Hypothalamus (tissue), 51 donors: ENCODE measurements at places on chromosomes 1 and 21.

GRCh38 chr1:232965124-232965911 lies 14.9 kb downstream of the NTPCR start:
- DNase-seq, result no peak

- no peak for DNase-seq
Measured at GRCh38 chr1:87399264-87399663, 70.6 kb downstream of the LMO4 start.

GRCh38 chr1:218467101-218468072 lies 122.3 kb downstream of the TGFB2 start:
- DNase-seq, result no peak

GRCh38 chr1:3169665-3170356 lies 100.8 kb downstream of the PRDM16 start:
- DNase-seq, result no peak

- DNase-seq, result no peak
Measured at GRCh38 chr1:70462611-70463010, 51.5 kb downstream of the CTH start.

DNA sequence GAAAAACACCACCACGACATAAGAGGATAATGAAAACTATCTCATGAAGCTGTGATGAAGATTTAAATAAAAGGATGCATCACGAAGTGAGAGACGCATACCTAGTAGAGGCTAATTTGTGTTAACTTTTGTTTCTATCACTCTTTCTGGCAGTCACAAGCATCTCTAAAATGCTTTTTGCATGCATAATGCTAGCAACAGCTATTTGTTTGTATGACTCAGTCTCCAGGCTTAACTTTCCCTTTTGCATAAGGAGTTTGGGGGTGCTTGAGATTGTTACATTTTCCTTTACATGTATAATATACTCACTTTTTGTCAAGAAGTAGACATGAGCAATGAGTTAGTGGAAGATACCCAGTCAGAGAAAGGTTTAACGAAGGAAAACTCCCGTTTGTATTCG lies 385.4 kb downstream of the DISC1 start:
- DNase-seq, result no peak

GRCh38 chr1:206725109-206725963 lies 40.6 kb downstream of the MAPKAPK2 start:
- no peak for DNase-seq

DNA sequence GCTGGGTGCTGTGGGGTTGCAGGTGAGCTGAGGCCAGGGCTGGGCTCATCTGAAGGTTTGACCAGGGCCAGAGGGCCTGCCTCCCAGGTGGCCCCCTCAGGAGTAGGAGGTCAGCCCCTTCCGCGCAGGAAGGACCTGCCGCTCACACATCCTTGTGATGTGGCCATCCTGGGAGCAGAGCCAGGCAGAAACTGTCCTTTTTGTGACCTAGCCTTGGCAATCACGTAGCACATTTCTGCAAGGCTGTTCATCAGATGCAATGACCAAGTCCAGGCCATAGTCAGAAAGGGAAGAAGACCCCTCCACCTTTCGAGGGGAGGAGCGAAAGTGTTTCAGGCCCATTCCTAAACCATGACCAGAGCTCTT lies 55.5 kb upstream of the TRAPPC10 start:
- no peak for DNase-seq

GRCh38 chr1:11858968-11859871 lies 475 bp upstream of the NPPB start:
- DNase-seq, result no peak

GRCh38 chr1:210598135-210598652 lies 269.5 kb downstream of the HHAT start:
- peak; percentile 21 for DNase-seq

GRCh38 chr1:69504730-69505252 lies 62.9 kb upstream of the LRRC7 start:
- DNase-seq, result no peak

DNA sequence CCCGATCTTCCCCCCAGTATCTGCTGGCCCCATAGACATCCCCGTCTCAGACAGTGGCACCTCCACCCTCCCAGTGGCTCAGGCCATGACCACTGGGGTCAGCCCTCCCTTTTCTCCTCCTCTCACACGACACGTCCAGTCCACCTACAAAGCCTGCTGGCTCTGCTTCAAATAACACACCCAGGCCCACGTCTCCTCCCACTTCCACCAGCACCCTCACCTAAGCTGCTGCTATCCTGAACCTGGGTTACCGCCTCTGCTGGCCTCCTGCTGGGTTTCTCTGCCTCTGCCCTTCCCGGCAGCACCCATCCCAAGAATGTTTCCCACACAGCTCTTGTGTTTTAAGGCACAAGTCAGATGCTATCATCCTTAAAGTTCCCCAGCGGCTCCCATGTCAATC lies 26.0 kb downstream of the MX2 start:
- no peak for DNase-seq

- no peak for DNase-seq
Measured at GRCh38 chr1:77065693-77066342, 153.4 kb downstream of the PIGK start.

DNA sequence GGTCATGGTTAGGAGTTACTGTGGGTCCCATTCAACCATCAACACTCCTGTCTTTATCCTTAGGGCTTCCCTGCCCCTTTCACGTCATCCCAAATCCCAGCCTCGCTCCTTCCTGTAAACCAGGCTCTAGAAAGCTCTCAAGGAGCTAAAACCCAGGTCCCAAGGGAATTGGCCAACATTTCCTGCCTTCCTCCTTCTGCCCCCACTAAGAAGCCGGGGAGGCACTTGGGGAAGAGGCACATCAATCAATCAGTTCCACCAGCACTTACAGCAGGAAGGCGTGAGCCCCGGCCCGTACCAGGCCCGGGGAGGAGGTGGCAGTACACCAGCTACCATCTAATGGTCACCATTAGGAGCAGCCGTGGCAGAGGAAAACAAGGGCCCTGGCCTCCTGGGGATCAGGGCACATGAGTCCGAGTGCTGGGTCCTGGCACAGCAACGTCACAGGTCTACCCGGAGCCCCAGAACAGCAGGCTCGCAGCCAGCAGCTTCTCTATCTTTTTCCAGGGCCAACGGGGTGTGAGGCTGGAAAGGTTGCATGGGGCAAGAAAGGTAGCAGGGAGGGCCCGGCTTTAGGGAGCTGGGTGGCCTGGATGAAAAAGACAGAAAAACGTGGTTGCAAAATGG lies 108.6 kb downstream of the CASZ1 start:
- DNase-seq, result no peak

DNA sequence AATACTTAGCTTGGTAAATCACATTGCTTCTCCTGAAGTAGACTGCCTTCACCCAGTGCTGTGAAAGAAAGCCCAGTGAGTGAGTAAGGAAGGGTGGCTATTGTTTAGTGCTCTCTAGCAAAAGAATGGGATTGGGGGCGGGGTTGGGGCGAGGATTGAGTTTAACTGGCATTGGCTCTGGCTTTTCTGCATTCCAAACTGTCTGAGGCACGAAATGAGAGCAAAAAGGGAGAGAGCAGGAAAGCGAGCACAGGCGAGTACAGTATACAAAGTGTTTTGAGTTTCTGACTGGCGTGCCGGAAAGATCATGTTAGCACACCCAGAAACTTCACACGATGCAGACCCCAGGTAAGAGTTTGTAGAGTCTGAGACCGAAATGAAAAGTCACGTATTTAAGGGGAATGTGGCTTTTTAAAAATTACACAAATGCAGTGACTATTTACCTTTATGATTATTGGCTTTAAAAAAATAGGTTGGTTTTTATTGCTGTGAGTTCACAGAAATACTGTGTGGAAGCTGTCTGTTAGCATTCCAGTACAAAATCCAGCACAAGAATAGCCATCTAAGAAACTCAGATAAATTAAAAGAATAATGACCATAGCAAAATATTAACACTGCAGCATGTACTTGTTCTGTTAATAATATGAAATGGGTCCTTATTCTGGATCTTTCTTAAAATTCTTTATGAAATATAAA lies 155.4 kb downstream of the CLEC20A start:
- no peak for DNase-seq

GRCh38 chr1:163670989-163671757 lies 349.4 kb downstream of the NUF2 start:
- no peak for DNase-seq

DNA sequence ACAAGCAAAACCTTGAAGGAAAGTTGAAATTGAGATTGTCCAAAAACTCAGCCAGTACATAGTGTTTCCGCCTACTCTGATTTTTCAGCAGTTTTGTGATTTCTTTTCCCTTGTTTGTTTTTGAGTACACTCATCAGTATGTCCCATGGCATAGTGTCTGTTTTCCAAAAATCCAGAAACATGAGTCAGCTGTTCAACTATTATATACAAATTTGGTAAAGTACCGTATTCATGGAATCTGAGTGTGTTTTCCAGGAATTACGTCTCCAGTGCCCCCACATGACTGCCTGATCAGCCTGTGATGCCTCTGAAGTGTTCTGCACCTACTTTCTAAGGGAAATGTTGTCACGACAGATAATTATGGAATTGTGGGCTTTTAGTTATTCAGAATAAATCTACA lies 186.8 kb downstream of the LTN1 start:
- no peak for DNase-seq
